GM23248 (cell line): ENCODE measurements at places on chromosomes 16 and 17. TPM values are rescaled to one million over a fixed set of nuclear protein-coding genes. Genes with fewer than 3 reads are reported as not detected.

TBC1D3H gene
- not detected in 2 replicates for total RNA-seq

SULT1A2 gene
- total RNA-seq, result not detected in 2 replicates

CCL17 gene
- not detected in 2 replicates for total RNA-seq

- peak; percentile 50 for DNase-seq
- H3K36me3 ChIP-seq, result no peaks in the 10 kb centered on the region
- H3K4me1 ChIP-seq, result no peaks in the 10 kb centered on the region
- H3K27me3 ChIP-seq, result peaks cover 18% of the 10 kb centered on the region; the same call in 1 of the 2 replicates
- H3K4me3 ChIP-seq, result no peak overlapping the region
These were observed 4.6 kb downstream of the ZSCAN10 start for GRCh38 chr16:3094289-3095027.

RASD1 gene
- total RNA-seq, result 0.89 and 2.2 TPM in 2 replicates

- peaks cover 58% of the 10 kb centered on the region for H3K4me1 ChIP-seq
- DNase-seq, result peak; percentile 67
- H3K27me3 ChIP-seq, result no peaks in the 10 kb centered on the region
These were observed 239.4 kb downstream of the MRTFB start for GRCh38 chr16:14310519-14310991.

- H3K36me3 ChIP-seq, result no peaks in the 10 kb centered on the region
- H3K4me3 ChIP-seq, result peak overlapping the region; percentile 38; the same call in 1 of the 2 replicates
- peaks cover 15% of the 10 kb centered on the region for H3K4me1 ChIP-seq
- no peaks in the 10 kb centered on the region for H3K27me3 ChIP-seq
These were observed 7.0 kb upstream of the TMIGD1 start for GRCh38 chr17:30340801-30341356.

YWHAE gene
- total RNA-seq, result 255 and 287 TPM in 2 replicates

DHRS7C gene
- not detected in 2 replicates for total RNA-seq

ZNF785 gene
- total RNA-seq, result 9.0 TPM in 2 replicates

- H3K27ac ChIP-seq, result peak overlapping the region; percentile 89
- H3K36me3 ChIP-seq, result no peaks in the 10 kb centered on the region
- H3K4me1 ChIP-seq, result peaks cover 58% of the 10 kb centered on the region
- no peaks in the 10 kb centered on the region for H3K27me3 ChIP-seq
These were observed 46.3 kb downstream of the VMP1 start for GRCh38 chr17:59753522-59754467.

BIRC5 gene
- total RNA-seq, result 30.9 and 32.5 TPM in 2 replicates

- DNase-seq, result no peak
- no peaks in the 10 kb centered on the region for H3K36me3 ChIP-seq
- H3K4me1 ChIP-seq, result no peaks in the 10 kb centered on the region
- peaks cover 53% of the 10 kb centered on the region for H3K27me3 ChIP-seq
- no peak overlapping the region for H3K27ac ChIP-seq
These were observed 39.9 kb upstream of the CCDC182 start for GRCh38 chr17:57785022-57785421.

- H3K27me3 ChIP-seq, result 0 out of 2 replicates have a peak, but pooled peaks cover 4% of the 10 kb centered on the region
- no peaks in the 10 kb centered on the region for H3K36me3 ChIP-seq
- H3K27ac ChIP-seq, result no peak overlapping the region
- no peak overlapping the region for H3K4me3 ChIP-seq
These were observed 1.5 kb downstream of the SLC16A6 start for GRCh38 chr17:68289473-68289872.

GP1BA gene
- total RNA-seq, result not detected in 2 replicates

CDYL2 gene
- total RNA-seq, result 5.2 and 15.7 TPM in 2 replicates

DNA sequence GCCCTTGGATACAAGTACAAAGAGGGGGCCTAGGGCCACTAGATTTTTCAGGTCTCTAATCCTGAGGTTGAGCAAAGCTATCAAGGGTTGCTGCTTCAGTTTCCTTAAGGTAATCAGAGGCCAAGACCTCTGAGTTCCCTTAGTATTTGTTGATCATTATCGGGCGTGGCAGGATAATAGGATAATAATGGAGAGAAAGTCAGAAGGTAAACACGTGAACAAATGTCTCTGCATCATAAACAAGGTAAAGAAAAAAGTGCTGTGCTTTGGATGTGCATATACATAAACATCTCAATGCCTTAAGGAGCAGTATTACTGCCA is 41.5 kb upstream of the YPEL2 start:
- no peak overlapping the region for H3K27ac ChIP-seq
- H3K27me3 ChIP-seq, result 0 out of 2 replicates have a peak, but pooled peaks cover 5% of the 10 kb centered on the region
- no peak for DNase-seq
- no peaks in the 10 kb centered on the region for H3K36me3 ChIP-seq

DNA sequence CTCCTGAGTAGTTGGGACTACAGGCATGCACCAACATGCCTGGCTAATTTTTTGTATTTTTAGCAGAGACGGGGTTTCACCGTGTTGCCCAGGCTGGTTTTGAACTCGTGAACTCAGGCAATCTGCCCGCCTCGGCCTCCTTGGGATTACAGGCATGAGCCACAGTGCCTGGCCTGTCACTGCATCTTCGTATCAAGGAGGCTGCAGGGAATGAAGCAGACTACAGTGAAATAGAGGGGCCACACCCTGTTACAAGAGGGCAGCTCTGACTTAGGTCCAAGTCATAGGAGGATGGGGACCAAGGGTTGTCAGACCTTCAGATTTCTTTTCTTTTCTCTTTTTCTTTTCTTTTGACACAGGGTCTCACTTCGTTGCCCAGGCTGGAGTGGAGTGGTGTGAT is 28.7 kb downstream of the FA2H start:
- H3K4me3 ChIP-seq, result no peak overlapping the region
- no peaks in the 10 kb centered on the region for H3K36me3 ChIP-seq
- no peak overlapping the region for H3K27ac ChIP-seq
- H3K4me1 ChIP-seq, result peaks cover 5% of the 10 kb centered on the region; the same call in 1 of the 2 replicates
- H3K27me3 ChIP-seq, result no peaks in the 10 kb centered on the region

PKMYT1 gene
- total RNA-seq, result 11.0 and 15.6 TPM in 2 replicates

HS3ST4 gene
- total RNA-seq, result not detected in 2 replicates

- no peaks in the 10 kb centered on the region for H3K27me3 ChIP-seq
- H3K27ac ChIP-seq, result peak within 1 kb of the TSS; percentile 83
- peaks cover 9% of the 10 kb centered on the region; the same call in 1 of the 2 replicates for H3K4me1 ChIP-seq
- DNase-seq, result peak; percentile 77
- H3K4me3 ChIP-seq, result peak within 1 kb of the TSS; percentile 77
- no peaks in the 10 kb centered on the region for H3K36me3 ChIP-seq
These were observed at the start of gene NME4 for GRCh38 chr16:397135-397661. NME4 (plus strand) TSS chr16:397199; CDS start chr16:397223, 24 bp downstream.

GAA gene
- 120 and 127 TPM in 2 replicates for total RNA-seq

- H3K36me3 ChIP-seq, result no peaks in the 10 kb centered on the region
- peak; percentile 40 for DNase-seq
- H3K4me1 ChIP-seq, result peaks cover 18% of the 10 kb centered on the region
These were observed 12.0 kb downstream of the TBC1D24 start for GRCh38 chr16:2486645-2487516.

SLC13A2 gene
- not detected in 2 replicates for total RNA-seq

HOXB2 gene
- 9.6 and 12.1 TPM in 2 replicates for total RNA-seq

DNA sequence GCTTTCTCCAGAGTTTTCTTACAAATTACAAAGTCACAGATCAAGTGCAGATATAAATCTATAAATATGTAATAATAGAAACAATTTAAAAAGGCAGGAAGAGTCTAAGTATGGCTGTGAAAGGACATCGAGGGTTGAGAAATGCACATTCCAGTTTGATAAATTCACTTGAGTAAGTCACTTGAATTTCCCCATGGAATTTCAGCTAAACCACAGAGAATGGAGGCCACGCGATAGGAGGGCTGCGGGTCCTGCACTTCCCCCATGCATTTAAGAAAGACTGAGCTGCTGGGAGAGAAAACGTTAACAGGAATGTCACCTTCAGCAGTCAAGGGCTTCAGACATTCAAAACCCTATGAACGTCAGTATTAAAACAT is 6.1 kb upstream of the MXRA7 start:
- peak; percentile 94 for DNase-seq
- peaks cover 34% of the 10 kb centered on the region for H3K4me1 ChIP-seq
- peak overlapping the region; percentile 100 for H3K27ac ChIP-seq
- peak overlapping the region; percentile 56 for H3K4me3 ChIP-seq
- peaks cover 46% of the 10 kb centered on the region for H3K36me3 ChIP-seq

ST6GALNAC2 gene
- total RNA-seq, result 0.65 and 1.4 TPM in 2 replicates

BHLHA9 gene
- not detected in 2 replicates for total RNA-seq

DNA sequence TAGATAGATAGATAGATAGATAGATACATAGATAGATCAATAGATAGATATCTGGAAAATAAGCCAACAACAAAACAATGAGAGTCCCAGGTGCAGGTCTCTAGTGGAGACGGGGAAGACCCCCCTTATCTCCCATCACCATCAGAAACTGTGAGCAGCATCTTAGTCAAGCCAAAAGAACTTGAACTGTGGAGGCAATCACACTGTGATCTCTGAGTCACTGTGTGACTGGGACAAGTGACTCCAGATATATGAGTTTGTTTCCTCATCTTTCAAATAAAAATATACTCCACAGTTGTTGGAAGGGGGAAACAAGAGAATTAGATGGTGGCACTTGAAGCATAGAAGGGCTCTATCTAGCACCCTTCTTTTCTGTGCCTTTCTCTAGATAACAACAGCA is 42.1 kb downstream of the NOG start:
- H3K4me1 ChIP-seq, result peaks cover 10% of the 10 kb centered on the region; the same call in 1 of the 2 replicates
- H3K27ac ChIP-seq, result no peak overlapping the region
- no peaks in the 10 kb centered on the region for H3K36me3 ChIP-seq
- peak; percentile 37 for DNase-seq
- H3K27me3 ChIP-seq, result peaks cover 14% of the 10 kb centered on the region
- no peak overlapping the region for H3K4me3 ChIP-seq

GRCh38 chr16:85935974-85936760 is 37.2 kb downstream of the IRF8 start:
- H3K4me1 ChIP-seq, result no peaks in the 10 kb centered on the region
- no peak for DNase-seq
- H3K4me3 ChIP-seq, result no peak overlapping the region

- no peak overlapping the region for H3K27ac ChIP-seq
- no peaks in the 10 kb centered on the region for H3K4me1 ChIP-seq
- no peak overlapping the region for H3K4me3 ChIP-seq
- no peak for DNase-seq
These were observed 2.0 kb downstream of the DNASE1L2 start for GRCh38 chr16:2238150-2238837.

- no peak overlapping the region for H3K4me3 ChIP-seq
- peak overlapping the region; percentile 54 for H3K27ac ChIP-seq
- H3K27me3 ChIP-seq, result no peaks in the 10 kb centered on the region
These were observed 8.3 kb upstream of the ITGA3 start for GRCh38 chr17:50047488-50048126.

GRCh38 chr16:19410435-19411171 is 7.1 kb upstream of the TMC5 start:
- no peak overlapping the region for H3K27ac ChIP-seq
- H3K27me3 ChIP-seq, result peaks cover 23% of the 10 kb centered on the region
- H3K36me3 ChIP-seq, result no peaks in the 10 kb centered on the region

- DNase-seq, result no peak
- H3K27ac ChIP-seq, result no peak overlapping the region
- H3K27me3 ChIP-seq, result peaks cover 78% of the 10 kb centered on the region
- H3K4me3 ChIP-seq, result no peak overlapping the region
- H3K4me1 ChIP-seq, result no peaks in the 10 kb centered on the region
These were observed 1.3 kb downstream of the NKD1 start for GRCh38 chr16:50549561-50549915.

KIFC3 gene
- 50.0 and 65.3 TPM in 2 replicates for total RNA-seq

DNA sequence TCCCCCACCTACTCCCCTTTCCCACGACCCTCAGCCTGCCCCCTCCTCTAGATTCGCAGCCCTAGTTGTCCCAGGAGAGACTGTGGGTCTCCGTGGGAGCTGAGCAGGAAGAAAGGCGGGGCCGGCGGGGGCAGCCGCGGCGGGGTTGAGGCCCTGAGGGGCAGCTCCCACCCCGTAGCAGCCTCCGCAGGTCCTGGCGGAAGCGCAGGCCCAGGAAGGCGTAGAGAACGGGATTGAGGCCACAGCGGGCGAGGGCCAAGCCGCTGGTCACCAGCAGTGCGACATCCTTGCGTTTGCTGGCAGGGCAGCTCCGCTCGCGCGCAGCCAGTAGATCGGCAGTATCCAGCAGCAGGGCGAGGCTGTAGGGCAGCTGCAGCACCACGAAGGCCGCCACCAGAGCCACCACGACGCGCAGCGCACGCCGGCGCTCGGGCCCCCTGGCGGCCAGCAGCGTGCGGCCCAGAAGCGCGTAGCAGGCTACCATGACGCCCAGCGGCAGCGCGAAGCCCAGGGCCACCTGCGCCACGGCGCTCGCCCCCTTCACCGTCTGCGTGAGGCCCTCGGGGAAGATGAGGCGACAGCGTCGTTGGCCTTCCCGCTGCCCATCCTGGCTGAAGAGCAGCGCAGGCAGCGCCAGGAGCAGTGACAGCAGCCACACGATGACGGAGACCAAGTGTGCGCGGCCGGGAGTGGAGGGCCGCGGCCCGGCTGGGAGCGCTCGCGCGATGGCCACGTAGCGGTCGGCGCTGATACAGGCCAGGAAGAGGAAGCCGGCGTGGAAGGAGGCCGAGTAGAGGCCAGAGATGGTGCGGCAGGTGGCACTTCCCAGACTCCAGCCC is 1.9 kb downstream of the CCR10 start:
- H3K27ac ChIP-seq, result peak overlapping the region; percentile 85
- peak overlapping the region; percentile 37 for H3K4me3 ChIP-seq
- H3K4me1 ChIP-seq, result peaks cover 31% of the 10 kb centered on the region
- no peaks in the 10 kb centered on the region for H3K36me3 ChIP-seq
- peak; percentile 90 for DNase-seq

TBC1D3 gene
- total RNA-seq, result not detected in 2 replicates

DNA sequence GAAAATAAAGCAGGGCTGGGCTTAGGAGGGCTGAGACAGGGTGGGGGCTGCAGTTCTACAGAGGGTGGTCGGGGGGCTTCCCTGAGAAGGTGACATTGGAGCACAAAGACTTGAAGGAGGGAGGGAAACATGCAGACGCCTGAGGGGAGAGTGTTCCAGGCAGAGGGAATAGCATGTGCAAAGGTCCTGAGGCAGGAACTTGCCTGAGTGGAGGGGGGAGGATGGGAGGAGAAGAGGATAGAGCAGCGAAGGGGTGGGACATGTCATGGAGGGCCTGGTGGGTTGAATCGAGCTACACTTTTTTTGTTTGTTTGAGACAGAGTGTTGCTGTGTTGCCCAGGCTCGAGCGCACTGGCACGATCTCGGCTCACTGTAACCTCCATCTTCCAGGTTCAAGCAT is 33.0 kb downstream of the GINS3 start:
- H3K27ac ChIP-seq, result no peak overlapping the region
- H3K4me3 ChIP-seq, result no peak overlapping the region
- peaks cover 11% of the 10 kb centered on the region for H3K27me3 ChIP-seq

GRCh38 chr17:82684228-82684841 is 14.2 kb downstream of the RAB40B start:
- no peaks in the 10 kb centered on the region for H3K4me1 ChIP-seq
- no peak overlapping the region for H3K27ac ChIP-seq
- peak; percentile 12 for DNase-seq
- no peak overlapping the region for H3K4me3 ChIP-seq

GRCh38 chr17:74210191-74211140 is 2.9 kb upstream of the TTYH2 start:
- peak; percentile 74 for DNase-seq
- no peak overlapping the region for H3K4me3 ChIP-seq
- peak overlapping the region; percentile 39 for H3K27ac ChIP-seq
- peaks cover 38% of the 10 kb centered on the region for H3K36me3 ChIP-seq
- H3K27me3 ChIP-seq, result no peaks in the 10 kb centered on the region
- peaks cover 32% of the 10 kb centered on the region for H3K4me1 ChIP-seq

DNA sequence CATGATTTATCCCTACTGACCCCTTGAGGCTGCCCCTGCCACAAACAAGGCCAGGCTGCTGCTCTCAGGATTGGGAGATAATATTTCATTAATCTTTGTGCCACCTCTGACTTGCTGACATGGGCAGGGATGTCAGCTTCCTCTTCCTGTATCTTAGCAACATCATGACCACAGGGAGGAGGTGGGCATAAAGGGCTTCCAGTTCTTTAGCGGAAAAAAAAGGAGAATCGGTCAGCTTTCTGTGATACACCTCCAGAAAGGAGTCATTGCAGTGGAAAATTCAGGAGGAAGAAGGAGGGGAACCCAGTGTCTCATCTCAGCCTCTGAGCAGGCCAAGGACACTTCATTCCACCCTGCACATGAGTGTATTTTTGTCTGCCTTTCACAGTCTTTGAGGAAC is 206.8 kb upstream of the SDK2 start:
- H3K36me3 ChIP-seq, result no peaks in the 10 kb centered on the region
- no peaks in the 10 kb centered on the region for H3K27me3 ChIP-seq
- no peak for DNase-seq
- no peak overlapping the region for H3K4me3 ChIP-seq
- H3K4me1 ChIP-seq, result no peaks in the 10 kb centered on the region
